ENCODE measurements at places on chromosomes 5 and 9. TPM values are rescaled to one million over a fixed set of nuclear protein-coding genes. Genes with fewer than 3 reads are reported as not detected.

Gene TPD52L3
- not detected for total RNA-seq

Gene SLC46A2
- not detected for total RNA-seq

Gene BTNL9
- not detected for total RNA-seq

Gene FGF18
- 0.12 TPM for total RNA-seq

Gene PPP3R2
- not detected for total RNA-seq

Gene TMEM174
- total RNA-seq: not detected
